Kidney epithelial cell (primary cell): ENCODE measurements at places on chromosomes 1 and 21. TPM values are rescaled to one million over a fixed set of nuclear protein-coding genes. Genes with fewer than 3 reads are reported as not detected.

- DNase-seq: no peak
Measured at GRCh38 chr1:174413632-174414031, 34.1 kb upstream of the GPR52 start.

- no peak for DNase-seq
Measured at GRCh38 chr1:229432905-229433304, 989 bp downstream of the ACTA1 start.

GRCh38 chr1:184507604-184508280, 120.9 kb downstream of the C1orf21 start:
- no peak for DNase-seq

- no peak for DNase-seq
Measured at GRCh38 chr1:34988581-34988980, 3.4 kb upstream of the TMEM35B start.

DNA sequence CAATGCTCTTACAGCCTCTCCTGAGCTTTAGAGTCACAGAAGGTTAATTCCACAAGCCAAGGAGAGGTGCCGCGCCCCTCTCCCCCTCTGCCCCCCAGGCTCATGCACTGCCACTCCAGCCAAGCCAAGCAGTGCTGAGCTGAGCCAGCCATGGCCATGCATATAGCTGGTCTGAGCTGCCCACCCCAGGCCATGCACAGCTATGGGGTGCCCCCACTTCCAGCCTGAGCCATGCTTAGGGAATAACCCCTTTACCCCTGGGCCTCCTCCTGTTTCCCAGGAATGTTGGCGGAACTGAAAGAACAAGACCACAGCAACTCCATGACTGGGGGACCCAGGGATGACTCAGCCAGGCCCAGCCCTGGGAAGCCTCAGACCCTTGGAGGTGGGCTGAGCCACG, 34.0 kb upstream of the MAGOH start:
- DNase-seq: no peak

DNA sequence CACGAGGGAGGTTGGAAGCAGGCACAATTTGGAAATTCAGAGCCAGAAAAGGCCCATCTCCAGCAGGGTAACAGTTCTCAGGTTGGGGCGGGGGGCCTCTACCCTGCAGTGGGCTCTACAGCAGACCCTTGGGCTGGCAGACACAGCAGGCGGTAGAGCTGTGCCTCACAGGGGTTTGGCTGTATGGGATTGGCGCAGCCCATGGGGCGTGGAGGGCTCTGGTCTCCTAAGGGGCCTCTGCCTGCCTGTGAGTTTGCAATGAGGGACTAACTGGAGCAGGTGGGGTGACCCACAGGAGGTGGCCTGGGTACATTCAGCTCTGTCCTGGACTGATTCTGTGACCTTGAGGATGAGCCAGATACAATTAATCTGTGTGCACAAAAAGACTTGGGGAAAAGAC, 124.1 kb downstream of the CAMTA1 start:
- DNase-seq: no peak

GRCh38 chr1:91683598-91683951, 182.9 kb downstream of the CDC7 start:
- DNase-seq: no peak

DNA sequence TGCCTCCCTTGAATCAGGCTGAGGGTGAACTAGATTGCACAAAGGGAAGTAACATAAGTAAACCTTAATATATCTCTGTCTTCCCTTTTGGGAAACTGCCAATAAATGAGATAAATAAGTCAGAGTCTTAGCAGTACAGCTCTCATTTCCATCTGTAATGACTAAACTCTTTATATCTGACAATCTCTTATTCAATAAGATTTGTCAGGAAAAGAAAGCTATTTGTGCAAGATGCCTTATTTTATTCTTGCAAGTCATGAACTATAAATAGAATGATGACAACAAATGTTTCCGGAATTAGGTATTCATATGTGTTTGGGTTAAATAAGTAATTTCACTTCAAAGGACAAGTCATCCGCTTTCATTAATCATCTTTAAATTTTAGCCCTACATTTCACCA, 229.2 kb downstream of the PTGER3 start:
- no peak for DNase-seq

GRCh38 chr1:214455479-214455878, 95.9 kb downstream of the PTPN14 start:
- DNase-seq: no peak

DNA sequence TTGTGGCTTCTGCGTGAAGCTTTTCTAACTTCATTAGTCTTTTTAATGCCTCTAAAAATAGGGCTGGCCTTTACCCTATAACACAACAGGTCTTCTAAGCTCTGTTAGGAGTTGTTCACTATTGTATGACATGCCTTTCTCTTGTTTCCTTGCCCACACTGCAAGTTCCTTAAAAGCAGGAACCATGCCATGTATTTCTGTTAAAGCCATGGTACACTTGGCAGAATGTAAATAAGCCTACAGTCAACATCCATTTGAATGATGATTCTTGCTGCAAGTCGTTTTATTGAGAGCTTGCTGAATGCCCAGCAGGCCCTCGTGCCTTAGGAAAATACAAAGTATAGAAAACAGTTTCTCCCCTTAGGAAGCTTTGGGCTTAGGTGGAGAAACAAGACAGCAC, 214.6 kb downstream of the DUSP10 start:
- no peak for DNase-seq

DNA sequence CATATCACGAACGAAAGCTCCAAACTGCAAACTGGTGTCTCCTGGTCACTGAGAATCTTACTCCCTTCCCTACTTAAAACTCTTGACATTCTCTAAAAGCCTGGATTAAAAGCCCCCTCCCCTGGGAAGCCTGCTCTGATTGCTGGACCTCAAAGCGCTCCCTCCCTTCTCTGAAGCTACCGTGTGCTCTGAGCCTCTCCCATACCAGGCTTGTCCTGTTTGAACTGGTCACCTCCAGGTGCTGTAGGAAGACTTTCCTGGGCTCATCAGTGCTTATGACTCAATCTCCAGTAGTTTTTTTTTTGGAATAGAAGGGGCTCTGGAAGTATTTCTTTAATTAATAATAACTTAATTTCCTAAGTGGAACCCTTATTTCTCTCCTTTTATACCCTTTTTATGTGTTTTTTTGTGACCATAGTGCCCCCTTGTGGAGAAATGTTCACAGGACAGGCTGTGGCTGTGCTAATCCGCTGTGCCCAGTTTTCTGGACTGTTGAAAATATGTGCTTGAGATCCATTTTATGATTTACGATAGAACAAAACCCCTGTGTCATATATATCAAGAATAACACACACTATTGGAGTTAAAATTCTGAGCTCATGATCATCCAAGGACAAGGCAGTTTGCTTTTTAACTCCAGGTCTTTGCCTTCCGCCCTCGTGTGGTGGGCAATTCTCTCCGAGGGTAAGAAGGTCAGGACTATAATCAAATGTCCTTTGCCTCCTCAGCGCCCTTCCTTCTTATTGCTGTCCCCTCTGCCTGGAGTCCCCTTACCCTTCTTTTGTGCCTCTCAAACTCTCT, 16.9 kb downstream of the MTARC1 start:
- no peak for DNase-seq

DNA sequence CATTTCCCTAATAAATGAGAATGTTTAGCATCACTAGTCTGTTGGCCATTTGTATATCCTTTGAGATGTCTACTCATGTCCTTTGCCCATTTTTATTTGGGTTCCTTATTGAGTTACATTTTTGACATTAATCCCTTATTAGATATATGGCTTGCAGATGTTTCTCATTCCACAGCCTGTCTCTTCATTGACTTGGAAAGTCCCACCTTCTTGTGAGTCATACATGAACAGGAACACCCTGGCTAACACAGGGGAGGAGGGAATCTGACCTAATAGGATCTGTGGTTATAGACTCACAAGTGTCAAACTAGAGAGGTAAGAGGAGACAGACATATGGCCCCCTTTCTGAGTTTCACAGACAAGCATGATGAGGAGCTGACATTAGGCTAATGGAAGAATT, 11.5 kb downstream of the ZP4 start:
- peak; percentile 87 for DNase-seq

GRCh38 chr1:199857516-199857915, 170.0 kb upstream of the NR5A2 start:
- DNase-seq: no peak

DNA sequence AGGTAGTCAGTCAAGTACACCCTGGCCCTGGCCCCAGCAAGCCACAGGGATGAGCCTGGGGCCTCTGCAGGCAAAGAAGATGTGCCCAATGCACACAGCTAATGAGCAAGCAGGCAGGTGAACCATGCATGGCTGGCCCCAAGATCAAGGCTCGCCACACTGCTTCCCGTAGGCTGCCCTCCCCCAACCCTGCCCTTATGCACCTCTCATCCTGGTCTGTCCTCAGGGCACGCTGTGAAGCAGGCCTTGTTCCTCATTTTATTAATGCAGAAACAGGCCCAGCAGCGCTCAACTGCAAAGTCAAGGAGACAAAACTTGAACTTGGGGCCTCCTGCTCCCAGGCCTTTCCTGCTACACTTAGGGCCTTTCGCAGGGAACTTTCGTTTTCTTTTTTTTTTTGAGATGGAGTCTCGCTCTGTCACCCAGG, 35.6 kb upstream of the ID3 start:
- DNase-seq: no peak

- no peak for DNase-seq
Measured at GRCh38 chr1:26858891-26859640, 3.9 kb upstream of the SFN start.

DNA sequence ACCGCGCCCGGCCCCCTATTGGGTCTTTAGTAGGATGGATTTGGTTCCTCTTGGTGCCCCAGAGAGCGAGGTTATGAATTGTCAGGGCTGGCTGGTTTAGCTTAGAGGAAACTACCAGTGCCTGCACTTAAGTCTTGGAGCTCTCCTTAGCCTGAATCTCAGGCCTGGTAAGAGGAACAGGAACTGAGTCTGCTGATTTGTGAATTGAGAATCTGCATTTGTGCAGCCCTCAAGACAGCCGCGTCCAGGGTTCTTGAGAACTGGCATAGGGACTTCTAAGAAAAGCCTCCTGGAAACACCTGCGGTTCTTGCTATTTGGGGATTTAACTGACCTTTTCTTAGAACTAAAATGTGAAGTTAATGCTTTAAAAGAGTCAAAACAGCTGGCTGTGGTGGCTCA, 1.7 kb downstream of the NECAP2 start:
- DNase-seq: no peak

- DNase-seq: peak; percentile 32
Measured at GRCh38 chr1:88519156-88519555, 164.9 kb upstream of the PKN2 start.

GRCh38 chr1:36612881-36613280, 130.2 kb upstream of the CSF3R start:
- DNase-seq: no peak

- no peak for DNase-seq
Measured at GRCh38 chr21:42038826-42039425, 28.8 kb upstream of the ZBTB21 start.

DNA sequence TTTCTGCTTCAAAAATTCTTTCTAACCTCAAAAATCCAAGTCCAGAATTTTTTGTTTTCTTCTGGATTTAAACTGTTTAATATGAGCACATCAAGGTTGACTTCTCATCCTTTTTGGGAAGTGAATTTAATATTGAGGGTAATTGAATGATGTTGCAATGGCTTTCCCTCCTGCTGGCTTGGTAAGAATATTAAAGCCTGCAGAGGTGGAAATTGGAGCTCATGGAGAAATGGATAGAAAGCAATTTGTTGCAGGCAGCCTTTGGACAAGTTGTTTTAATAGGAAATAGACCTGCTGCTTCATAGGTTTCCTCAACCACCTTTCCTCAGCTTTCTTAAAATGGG, 124.7 kb downstream of the SYT2 start:
- no peak for DNase-seq

Gene CD53
- not detected in 2 replicates for total RNA-seq

Gene CFHR4
- not detected in 2 replicates for total RNA-seq

Gene GBP3
- 28.5 and 39.4 TPM in 2 replicates for total RNA-seq

Gene IL19
- not detected in 2 replicates for total RNA-seq

Gene EVA1C
- total RNA-seq: 0.54 and 1.1 TPM in 2 replicates

Gene MTMR11
- 14.1 and 27.9 TPM in 2 replicates for total RNA-seq

Gene CBS
- 111 and 125 TPM in 2 replicates for total RNA-seq

Gene RCSD1
- 0.21 TPM in 1 of 2 replicates, not detected in the other for total RNA-seq

Gene HES5
- total RNA-seq: 0.71 TPM in 1 of 2 replicates, not detected in the other

Gene FCRL6
- not detected in 2 replicates for total RNA-seq

Gene CASZ1
- 19.1 and 28.2 TPM in 2 replicates for total RNA-seq
